ENCODE measurements at places on chromosomes 2 and 18.

DNA sequence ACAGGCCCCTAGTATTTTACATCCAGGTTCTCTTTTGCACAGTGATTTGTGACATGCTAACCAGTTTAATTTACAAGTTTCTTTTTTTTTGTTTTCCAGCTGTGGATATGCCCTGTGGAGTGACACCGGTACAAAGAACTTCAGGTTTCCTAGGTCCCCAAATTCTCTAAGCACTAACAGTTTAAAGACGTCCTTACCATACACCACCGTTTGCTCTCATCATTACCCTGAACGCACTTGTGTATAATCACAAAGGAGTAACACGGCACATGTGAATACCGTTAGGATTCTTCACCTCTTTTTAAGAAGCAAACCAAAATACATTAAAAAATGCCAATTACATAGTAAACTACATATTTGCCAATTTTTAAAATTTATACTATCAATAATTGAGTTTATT lies 853 bp downstream of the LANCL1 start:
- no peak for DNase-seq

DNA sequence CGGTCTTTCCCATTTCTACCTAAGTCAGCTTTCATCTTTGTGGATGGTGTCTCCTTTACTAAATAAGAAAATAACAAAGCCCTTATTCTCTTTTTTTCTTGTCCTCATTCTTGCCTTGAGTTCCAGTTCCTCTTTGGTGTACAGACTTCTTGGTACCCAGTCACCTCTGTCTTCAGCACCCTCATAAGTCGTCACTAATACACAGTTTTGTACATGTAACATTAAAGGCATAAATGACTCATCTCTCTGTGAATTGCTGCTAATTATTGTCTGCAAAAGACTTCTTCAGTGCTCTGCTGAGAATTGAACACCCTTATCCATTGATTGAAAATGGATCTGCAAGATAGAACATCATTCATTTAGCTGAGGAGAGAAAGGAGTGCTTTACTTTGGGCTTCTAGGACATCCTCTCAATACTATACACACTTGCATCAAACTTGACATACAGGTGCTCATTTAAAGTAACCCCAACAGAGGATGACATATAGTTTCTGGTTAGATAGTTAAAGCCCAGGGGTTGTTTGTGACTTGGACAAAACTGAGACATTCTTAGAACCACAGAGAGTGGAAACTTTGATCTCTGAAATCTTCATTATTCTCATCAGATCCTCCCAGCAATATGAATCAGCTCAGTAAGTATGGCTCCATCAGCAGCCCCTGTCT lies 97.0 kb downstream of the XRCC5 start:
- DNase-seq: no peak

DNA sequence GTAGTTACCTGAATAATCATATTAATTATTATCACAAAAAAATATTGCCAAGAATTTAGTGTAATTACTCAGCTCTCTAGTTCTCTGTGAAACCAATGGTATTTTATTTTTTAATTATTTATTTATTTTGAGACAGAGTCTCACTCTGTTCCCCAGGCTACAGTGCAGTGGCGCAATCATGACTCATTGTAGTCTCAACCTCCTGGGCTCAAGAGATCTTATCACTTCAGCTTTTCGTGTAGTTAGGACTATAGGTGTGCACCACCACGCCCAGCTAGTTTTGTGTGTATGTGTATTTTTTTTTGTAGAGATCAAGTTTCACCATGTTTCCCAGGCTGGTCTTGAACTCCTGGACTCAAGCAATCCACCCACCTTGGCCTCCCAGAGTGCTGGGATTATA lies 440.4 kb upstream of the CDH20 start:
- no peak for DNase-seq

DNA sequence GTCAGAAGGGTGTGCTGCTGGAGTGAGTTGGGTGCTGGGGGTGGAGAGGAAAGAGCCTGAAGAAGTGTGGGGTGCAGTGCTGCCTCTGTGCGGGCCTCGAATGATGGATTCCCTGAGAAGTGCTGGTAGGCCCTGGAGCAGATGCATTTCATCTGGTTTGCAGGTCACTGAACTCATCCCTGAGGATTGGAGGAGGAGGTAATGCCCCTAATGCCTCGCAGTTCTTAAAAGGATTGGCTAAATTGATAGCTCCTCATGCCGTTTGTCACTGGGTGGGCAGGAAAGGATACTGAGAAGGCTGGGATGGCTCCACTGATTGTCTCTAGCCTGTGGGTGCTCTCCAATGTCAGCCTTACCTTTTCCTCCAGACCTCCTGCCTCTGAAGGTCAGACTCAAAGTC lies 74.1 kb downstream of the CTIF start:
- no peak for DNase-seq

GRCh38 chr2:11072550-11072949 lies 82.7 kb upstream of the SLC66A3 start:
- DNase-seq: no peak

GRCh38 chr2:174581491-174581890 lies 16.1 kb downstream of the WIPF1 start:
- no peak for DNase-seq

DNA sequence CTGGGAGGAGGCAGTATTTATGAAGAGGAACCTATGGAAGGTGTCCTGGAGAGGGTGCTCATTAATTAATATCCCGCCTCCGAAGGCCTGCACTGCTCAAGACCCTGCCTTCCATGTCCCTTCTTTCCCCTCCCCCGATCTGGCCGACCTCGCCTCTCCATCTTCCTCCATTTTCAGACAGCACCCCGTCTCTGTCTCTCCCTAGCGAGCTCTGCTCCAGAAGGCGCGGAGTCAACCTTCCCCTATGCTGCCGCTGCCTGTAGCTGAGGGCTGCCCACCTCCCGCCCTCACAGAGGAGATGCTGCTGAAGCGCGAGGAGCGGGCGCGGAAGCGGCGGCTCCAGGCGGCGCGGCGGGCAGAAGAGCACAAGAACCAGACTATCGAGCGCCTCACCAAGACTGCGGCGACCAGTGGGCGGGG lies 1.1 kb upstream of the WBP1 start:
- DNase-seq: no peak

DNA sequence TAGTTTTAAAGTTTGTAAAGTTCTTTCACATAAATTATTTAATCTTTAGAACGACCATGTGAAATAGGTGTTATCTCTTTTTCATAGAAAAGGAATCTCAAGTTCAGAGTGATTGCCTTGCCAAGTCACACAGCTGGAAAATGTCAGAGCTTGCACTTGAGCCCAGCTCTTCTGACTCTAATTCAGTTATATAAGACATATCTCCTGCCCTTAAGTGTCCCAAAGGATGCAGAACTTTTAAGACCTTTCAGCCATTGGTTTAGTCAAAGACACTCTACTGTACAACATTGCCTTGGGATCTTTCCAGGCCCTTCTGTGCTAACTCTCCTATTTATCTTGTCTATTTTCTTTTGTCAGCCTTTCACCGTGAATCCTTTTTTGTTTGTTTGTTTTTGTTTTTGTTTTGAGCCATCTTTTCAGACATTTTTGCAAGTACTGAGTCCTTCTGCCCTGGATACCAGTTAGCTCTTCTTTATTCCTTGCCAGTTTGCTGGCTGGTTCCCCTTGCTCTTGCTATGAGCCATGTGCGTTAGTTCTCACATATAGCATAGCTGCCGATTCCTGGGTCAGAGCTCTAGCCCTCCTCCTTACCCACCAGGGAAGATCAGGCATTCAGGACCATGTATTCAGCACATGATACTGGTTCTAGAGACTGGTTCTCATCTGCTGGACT lies 160.0 kb upstream of the MYO3B start:
- DNase-seq: no peak

GRCh38 chr2:74690571-74690970 lies 36.5 kb downstream of the SEMA4F start:
- no peak for DNase-seq

Data from activated T-cell treated with anti-CD3 and anti-CD28 coated beads, Interleukin-2, amount 50 U/mL, for 24 hours (primary cell).